ENCODE measurements at places on chromosomes 1 and 21.

GRCh38 chr21:46149205-46149901 is 6.0 kb downstream of the FTCD start:
- DNase-seq, result no peak

GRCh38 chr21:33781121-33781520 is 134.5 kb downstream of the ATP5PO start:
- no peak for DNase-seq

- DNase-seq, result no peak
Observed at GRCh38 chr1:184825571-184825970, 70.9 kb upstream of the EDEM3 start.

GRCh38 chr1:21537932-21538630 is 28.9 kb downstream of the ALPL start:
- no peak for DNase-seq

DNA sequence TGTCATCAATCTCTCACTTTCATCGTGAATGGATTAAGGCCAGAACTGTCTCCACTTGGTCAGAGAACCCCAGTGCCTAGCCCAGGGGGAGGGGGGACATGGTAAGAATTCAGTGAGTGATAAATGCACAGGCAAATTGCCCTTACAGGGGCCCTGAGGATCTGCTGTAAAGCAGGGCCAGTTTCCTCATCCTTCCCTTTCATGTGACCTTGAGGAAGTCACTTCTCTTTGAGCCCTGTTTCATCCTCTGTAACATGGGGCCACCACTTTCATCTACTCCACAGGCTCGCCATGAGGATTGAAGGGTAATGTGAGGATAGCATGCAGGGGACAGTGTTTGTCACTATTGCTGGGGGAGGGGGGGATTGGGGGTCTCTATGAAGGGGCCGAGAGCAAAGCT is 28.1 kb upstream of the C1QA start:
- DNase-seq, result no peak

- DNase-seq, result no peak
Observed at GRCh38 chr21:41892726-41893125, 13.6 kb upstream of the PRDM15 start.

- no peak for DNase-seq
Observed at GRCh38 chr21:44858291-44858690, 15.2 kb downstream of the PTTG1IP start.

DNA sequence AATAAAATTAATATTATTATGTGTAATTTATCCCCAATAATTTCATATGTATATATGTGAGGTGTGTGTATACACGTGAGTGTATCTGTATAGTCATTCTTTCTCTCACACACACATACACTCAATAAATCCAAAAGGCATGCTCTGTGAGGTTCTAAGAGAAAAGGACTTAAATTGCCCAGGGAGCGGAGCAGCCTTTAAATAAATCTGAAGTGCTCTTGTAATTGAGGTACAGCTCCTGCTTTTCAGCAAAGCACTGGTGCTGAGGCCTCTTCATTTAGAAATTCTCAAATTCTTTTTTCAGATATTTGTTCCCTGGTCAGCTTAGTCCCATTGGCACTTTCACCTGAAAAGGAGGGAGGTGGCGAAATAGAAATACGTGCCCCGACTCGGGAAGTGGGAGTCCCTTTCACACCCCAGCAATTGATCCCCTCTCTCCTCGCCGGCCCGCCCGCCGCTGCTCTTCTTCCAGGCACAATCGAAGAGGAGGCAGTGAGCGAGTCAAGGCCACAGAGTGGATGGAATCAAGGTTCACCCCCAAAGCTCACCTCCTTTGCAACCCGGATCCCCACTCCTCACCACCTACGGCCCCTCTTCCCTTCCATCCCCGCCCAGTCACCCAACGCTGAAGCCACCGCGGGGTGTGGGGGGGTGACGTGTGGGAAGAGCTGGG is 944 bp downstream of the PLPPR5 start:
- DNase-seq, result no peak

GRCh38 chr1:160148121-160148520 is 3.3 kb upstream of the ATP1A4 start:
- DNase-seq, result no peak

GRCh38 chr1:6962478-6962995 is 177.3 kb downstream of the CAMTA1 start:
- no peak for DNase-seq

- DNase-seq, result no peak
Observed at GRCh38 chr21:29875036-29875716, 64.6 kb downstream of the GRIK1 start.

DNA sequence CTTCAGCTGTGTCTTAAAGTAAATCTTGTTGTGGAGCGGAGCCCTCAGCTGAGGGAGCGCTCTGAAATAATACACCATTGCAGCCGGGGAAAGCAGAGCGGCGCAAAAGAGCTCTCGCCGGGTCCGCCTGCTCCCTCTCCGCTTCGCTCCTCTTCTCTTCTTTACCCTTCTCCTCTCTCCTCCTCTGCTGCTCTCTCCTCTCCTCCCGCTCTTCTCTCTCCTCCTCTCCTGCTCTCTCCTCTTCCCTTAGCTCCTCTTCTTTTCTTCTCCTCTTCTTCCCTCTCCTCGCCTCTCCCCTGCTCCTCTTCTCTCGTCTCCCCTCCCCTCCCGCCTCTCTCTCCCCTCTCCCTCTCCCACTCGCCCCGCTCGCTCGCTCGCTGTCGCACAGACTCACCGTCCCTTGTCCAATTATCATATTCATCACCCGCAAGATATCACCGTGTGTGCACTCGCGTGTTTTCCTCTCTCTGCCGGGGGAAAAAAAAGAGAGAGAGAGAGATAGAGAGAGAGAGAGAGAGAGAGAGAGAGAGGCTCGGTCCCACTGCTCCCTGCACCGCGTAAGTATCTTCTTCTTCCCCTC is at the start of gene PROX1:
Gene PROX1 (plus strand): TSS at position 47 of the 580 bp plus-strand sequence. CDS start 8,563 bp downstream, outside the sequence.
- DNase-seq, result peak; percentile 93

- DNase-seq, result no peak
Observed at GRCh38 chr1:210262167-210262896, 29.7 kb downstream of the SERTAD4 start.

GRCh38 chr1:207603777-207604176 is 41.2 kb upstream of the CR1L start:
- peak; percentile 51 for DNase-seq

DNA sequence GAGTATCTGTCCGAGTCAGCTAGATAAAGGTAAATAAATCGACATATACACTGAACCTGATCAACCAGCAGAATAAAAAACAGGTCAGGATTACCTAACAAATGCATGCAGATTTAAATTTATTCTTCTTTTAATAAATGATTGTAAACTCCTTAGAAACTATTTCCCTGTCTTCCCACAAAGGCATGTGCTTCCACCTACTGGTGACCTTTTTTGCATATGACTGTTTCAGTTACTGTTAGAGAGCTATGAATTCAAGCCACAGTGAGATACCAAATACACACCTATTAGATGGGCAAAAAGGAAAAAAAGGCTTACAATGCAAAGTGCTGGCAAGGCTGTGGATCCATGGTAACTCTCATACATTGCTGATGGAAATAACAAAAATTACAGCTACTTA is 957.4 kb upstream of the NCAM2 start:
- peak; percentile 1 for DNase-seq

GRCh38 chr1:7581754-7582459 is 189.2 kb upstream of the VAMP3 start:
- no peak for DNase-seq

GRCh38 chr1:212284332-212284743 is 872 bp upstream of the PPP2R5A start:
- peak; percentile 61 for DNase-seq

DNA sequence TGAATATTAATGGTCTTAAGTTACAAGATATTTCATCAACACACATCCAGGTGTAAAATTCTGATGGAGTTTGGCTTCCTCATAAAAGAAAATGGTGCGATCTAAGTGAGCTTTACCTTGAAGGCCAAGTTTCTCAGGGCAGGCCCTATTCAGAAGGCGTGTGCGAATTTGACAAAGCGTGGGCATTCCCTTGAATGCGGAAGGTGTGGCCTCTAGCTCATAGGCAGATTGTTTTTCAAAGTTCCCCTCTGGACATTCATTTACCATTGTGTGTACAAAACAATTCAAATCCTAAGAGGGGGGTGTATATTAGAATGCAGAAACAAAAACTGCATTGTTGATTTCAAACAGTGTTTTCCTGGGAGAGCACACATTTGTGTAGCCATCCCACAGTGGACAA is 411.9 kb upstream of the PKN2 start:
- DNase-seq, result no peak

GRCh38 chr1:235054466-235054865 is 74.2 kb downstream of the TOMM20 start:
- DNase-seq, result no peak

GRCh38 chr21:39022863-39023693 is 160.2 kb downstream of the PSMG1 start:
- DNase-seq, result peak; percentile 65

GRCh38 chr1:94846308-94846707 is 26.2 kb downstream of the SLC44A3 start:
- DNase-seq, result no peak

- DNase-seq, result peak; percentile 18
Observed at GRCh38 chr1:92862605-92863004, 30.8 kb downstream of the RPL5 start.

DNA sequence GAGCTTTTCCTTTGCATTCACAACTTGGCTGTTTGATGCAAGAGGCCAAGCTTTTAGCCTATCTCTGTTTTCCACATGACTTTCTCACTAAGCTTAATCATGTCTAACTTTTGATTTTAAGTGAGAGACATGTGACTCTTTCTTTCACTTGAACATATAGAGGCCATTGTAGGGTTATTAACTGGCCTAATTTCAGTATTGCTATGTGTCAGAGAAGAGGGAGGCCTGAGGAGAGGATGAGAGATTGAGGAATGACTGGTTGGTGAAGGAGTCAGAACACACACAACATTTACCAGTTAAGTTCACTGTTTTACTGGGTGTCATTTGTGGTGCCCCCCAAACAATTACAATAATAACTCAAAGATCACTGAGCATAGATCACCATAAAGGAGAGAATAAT is 193.5 kb downstream of the CYYR1 start:
- DNase-seq, result no peak

DNA sequence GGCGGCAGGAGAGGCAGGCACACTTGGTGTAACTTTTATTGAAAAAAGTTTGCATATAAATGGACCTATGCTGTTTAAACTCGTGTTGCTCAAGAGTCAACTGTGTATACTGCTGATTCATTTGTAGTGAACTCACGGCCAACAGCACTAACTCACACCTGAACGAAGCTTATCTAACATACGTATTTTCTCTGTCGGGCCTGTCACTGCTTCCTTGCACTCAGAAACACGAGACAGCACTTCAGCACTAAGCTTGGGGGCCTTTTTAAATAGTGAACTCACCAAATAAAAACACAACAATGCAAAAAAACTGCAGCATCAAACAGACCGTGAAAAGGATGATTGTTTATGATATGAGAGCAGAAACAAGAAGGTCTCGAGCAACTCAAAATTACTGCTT is 58.9 kb upstream of the NEK2 start:
- DNase-seq, result no peak

DNA sequence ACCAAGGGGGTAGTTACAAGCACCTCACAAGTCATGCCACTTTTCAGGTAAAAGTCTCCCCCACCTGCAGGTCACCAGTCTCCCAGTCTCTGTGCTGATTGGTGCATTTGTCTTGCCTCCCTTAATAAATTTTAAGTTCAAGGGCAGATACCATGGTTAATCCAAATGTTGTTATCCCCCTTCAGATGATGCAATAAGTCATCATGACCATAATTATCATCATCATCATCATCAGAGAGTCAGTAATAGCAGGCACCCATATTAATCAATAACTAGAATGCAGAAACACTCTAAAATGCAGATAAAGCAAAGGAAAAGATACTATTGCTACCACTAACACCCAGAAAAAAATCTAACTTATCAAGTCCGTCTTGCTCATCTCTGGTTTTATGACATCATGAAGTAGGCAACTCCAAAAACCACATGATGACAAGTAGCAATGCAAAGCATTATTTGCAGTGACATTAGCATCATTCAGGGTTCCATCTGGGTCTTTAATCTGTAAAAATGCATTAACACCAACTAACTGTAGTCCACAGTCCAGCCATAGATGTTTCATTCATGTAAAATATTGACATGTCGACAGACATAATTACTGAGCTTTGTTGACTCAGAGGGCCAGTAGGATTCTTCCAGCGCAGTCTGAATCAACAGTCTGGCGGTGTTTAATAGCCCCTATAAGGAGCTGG is 492.0 kb upstream of the RUNX1 start:
- DNase-seq, result no peak

GRCh38 chr1:53367503-53368313 is 39.8 kb upstream of the LRP8 start:
- DNase-seq, result no peak

- DNase-seq, result peak; percentile 59
Observed at GRCh38 chr1:55702064-55702463, 486.9 kb upstream of the USP24 start.

DNA sequence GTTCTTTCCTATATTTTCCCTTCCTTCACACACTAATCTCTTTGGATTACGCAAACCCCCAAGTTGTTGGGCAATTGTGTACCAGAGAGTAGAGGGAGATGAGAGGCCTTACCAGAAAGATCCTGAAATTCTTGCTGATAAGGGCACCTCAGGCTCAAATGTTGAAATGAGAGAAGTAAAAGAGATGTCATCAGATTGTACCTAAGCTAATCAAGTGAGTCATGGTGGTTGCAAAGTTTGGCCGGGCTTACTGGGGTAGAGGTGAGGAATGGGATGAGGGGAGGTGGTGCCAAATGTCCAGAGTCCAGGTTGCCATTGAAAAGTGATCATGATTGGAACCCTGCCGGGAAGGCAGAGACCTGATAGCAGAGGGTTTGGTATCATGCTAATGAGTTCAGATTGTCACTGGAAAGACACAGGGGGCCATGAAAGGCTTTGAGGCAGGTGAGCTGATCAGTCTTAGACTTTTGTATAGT is 43.1 kb downstream of the OPTC start:
- peak; percentile 90 for DNase-seq

DNA sequence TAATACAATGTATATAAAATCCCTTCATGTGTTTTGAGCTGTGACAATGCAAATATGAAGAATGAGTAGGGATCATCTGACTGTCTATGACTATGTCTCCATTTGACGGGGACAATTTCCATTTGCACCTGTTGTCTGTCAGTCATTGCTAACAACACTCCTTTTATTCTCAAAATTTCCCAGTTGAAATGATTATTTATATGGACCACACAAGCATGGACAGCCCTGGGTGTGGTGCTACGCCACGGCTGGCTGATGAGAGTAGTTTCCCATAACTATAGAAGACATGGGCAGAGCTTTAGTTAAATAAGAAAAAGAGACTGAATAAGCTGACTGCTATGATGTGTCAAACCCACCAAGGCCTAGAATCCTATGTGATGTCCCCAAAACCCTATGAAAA is 135.8 kb downstream of the MAP3K21 start:
- DNase-seq, result no peak

Measured in iris pigment epithelial cell (primary cell).